ENCODE measurements at places on chromosomes 3 and 15.

- DNase-seq, result no peak
These were observed 145.7 kb downstream of the EPHA6 start for GRCh38 chr3:96959901-96960641.

DNA sequence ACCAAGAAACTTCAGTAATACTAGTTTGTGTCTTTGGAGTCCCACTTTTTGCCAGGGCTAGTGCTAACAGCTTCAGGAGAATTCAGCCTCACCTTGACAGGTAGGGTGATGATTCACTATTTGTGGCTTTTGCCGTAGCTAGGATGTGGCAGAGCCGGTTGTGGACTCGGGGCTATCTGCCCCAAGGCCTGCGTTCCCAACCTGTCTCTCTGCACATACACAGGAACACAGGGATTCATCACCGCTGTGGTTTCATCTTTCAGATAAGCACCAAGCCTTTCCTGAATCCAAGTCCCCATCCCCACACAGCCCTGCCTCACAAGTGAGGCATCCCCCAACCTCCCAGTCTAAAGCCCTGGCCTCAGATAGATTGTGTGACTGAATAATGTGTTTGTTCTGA, 45.2 kb upstream of the POLG start:
- no peak for DNase-seq

DNA sequence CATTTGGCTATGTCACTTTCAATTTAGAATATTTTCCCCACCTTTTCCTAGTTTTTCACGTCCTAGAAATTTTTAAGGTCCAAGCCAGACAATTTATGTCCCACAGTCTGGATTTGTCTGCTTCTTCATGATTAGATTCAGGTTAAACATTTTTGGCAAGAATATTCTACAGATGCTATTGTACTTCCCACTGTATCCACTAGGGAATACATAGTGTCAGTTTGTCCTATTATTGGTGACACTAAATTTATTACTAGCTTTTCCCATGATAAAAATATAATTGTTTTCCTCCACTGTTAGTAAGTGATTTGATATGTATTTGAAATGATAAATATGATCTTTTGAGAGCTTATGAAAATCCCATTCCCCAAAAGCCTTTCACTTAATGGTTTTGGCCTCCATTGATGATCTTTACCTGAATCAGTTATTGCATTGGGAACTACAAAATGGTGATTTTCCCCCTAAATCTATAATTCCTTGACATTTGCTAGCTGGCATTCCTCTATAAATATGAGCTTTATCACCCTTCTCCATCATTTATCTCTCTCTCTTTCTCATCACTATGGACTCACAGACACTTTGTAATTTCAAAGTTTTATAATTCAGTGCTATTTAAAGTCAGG, 8.3 kb downstream of the ARL14 start:
- DNase-seq, result no peak

DNA sequence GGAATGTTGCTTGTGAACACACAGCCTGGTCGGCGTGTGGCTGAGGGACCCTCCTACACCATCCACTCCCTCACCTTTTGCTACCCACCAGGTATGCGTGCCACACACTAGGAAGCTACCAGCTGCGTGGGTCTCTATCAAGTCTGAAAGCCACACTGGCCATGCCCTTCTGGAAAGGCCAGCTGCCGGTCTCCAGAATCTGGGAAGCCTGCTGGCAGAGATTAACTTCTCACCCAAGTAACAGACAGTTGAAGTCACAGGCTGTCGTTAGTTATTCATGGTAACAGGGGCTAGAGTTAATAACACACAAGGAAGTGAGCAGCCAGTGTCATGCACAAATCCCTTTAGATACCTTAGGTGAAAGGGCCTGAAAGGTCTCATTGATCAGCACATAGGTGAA, 48.1 kb downstream of the SUSD5 start:
- no peak for DNase-seq

DNA sequence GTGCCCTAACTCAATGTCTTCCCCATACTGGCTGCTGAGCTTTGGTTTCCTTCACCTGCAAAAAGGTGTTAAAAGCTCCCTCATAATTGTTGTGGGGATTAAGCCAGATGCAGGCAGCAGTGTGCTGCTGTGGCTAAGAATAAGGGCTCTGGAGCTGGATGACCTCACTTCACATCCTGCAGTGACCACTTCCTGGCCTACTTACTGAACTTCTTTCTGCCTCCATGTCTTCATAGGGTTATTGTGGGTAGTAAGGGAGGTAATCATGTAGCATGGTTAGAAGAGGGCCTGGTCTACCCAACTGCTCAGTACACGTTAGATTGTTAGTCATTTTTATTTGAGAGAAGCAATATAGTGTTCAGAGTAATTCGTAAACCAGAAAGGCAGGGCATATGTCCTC, 18.4 kb downstream of the GYG1 start:
- DNase-seq, result no peak

- no peak for DNase-seq
These were observed 372.5 kb downstream of the NLGN1 start for GRCh38 chr3:173770011-173770410.

GRCh38 chr15:67017311-67017710, 48.1 kb upstream of the SMAD3 start:
- no peak for DNase-seq

DNA sequence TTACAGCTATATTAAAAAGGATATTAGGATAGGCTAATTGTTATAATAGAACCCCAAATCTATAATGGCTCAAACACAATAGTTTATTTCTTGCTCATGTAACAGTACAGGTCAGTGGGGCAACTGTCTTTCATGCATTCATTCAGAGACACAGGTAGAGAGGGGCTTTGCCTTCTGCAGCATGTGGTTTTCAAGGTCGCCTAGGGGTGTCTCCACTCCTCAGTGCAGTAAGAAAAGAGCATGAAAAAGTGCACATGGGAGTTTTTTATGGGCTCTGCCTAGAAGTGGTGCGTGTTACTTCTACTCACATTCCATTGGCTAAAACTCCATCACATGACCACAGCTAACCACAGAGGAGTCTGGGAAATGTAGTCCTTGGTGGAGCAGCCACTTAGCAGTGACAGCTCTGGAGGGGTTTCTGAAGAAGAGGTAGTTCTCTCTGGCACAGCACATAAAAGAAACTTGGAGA, 1.8 kb downstream of the ZBTB38 start:
- DNase-seq, result peak; percentile 25

DNA sequence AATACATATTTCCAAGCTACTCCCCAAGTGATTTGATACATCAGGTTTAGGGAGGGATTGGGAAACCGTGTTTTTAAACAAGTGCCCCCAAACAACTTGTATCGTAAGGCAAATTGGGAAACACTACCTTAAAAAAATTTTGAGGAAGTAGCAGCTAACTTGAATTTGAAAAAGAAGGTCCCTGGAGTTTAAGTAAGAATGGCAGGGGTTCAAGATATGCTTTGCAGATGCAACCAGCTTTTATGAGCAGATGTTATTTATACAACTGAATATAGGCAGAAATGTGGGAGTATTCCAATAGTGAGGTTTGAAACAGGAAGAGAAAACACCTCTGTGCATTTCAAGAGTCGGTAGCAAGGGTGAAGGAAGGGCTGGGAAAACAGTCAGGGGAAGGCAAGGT, 139.6 kb downstream of the IL20RB start:
- no peak for DNase-seq
